ENCODE measurements at places on chromosomes 6 and 20.

DNA sequence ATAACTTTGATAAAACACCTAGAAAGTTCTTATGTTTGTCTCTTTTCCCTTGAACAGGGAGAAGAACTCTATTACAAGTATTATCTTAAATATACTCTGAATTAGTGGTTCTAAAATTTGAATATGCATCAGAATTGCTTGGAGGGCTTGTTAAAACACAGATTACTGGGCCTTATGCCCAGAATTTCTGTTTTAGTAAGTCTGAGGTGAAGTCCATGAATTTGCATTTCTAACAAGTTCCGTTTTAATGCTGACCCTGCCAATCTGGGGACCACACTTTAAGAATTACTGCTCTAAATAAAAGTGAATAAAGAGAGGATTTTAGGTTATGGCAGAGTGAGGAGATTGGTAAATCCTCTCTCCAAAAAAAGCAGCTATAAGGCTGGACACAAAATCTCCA lies 168.1 kb upstream of the FLRT3 start:
- no peak for DNase-seq

- DNase-seq, result no peak
Observed at GRCh38 chr6:142706210-142706609, 238.8 kb downstream of the HIVEP2 start.

DNA sequence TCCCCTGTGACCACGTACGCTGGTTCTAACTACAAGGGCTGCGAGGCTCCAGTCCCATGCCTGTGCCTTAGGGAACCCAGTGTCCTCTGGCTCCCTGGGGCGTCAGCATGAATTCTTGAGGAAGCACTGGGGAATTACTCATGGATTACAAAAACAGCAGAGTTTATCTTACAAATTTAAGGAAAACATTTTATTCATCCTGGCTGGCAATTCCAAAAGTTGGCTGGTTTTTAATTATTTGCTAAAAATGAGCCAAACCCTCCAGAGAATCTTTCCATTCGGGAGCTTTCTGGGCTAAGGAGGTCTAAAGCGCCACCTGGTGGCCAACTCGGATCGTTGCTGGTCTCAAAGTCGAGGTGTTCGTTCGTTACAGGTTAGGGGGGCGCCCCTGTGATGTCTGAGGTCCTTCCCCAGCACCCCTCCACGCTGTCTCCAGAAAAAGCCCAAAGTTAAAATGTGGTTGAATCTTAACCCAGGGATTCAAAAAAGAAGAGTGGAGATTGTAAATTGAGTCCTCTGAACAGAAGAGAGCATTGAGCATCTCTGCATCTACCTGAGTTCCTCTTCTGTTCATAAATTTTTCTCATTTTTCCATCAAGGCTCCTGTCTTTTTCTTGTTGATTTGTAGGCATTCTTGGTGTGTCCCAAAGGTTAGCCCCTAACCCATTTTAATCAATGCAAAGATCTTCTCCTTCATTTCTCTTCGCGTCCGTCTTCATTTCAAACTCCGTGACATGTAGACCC lies 99.4 kb downstream of the BFSP1 start:
- DNase-seq, result peak; percentile 29

- no peak for DNase-seq
Observed at GRCh38 chr6:159801935-159802334, 1.9 kb downstream of the PNLDC1 start.
